Fibroblast of lung (primary cell): ENCODE measurements at places on chromosomes 16 and 17. TPM values are rescaled to one million over a fixed set of nuclear protein-coding genes. Genes with fewer than 3 reads are reported as not detected.

DNA sequence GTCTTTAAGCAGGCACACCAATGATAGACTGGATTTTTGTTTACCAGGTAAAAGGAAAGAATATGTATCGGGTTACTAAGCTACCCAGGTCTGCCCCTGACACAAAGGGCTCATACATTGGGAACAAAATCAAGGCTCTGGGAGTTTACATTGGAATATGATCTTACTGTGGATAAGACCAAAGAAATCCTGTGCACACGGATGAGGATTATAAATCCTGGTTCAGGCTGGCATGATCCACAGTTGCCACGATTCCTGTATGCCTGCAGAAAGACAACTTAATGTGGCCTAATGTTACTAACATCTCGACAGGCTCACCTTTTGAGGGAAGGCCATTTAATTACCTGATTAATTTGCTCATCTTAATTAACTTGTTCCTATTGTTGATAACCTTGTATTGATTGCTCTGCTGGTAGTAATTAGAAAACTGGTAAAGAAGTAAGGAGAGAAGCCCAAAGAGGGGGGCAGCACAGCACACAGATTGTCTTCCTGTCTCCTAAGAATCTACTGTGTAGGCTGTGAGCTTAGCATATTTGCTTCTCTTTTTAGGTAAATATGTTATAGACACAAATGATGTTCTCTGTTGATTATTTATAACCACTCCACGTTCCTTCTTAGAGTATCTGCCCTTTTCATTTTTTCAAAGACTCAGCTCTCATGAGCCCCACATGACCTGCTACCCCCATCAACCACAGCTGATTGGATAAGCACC lies 51.0 kb upstream of the TOX3 start:
- H3K27me3 ChIP-seq, result no peaks in the 10 kb centered on the region
- no peaks in the 10 kb centered on the region for H3K4me1 ChIP-seq
- H3K36me3 ChIP-seq, result no peaks in the 10 kb centered on the region
- DNase-seq, result no peak

DNA sequence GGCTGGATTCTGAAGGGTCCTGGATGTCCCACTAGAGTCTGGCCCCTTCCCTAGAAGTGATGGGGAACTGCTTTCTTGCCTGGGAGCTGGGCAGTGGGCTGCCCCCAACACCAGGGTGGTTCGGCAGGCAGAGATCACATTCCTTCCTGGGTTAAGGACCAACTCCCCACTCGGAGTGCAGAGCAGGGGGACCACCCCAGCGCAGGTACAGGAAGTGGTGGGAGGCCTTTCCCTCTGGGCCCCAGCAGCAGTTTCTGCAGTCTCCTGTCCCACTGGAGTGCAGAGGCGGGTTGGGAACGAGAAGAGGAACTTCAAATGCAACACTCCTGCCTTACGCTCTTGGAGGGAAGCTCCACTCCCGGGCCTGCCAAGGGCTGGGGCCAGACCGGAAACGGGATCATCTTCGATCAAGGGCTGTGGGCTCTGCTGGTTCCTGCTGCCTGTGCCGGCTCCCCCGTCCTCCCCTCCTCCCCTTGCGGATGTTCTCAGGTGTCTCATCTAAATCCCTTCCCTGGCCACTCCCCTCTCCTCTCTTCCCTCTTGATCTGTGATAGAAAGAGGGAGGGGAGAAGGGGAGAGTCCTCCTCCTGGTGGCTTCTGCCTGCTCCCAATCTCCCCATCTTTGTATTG lies 9.0 kb upstream of the NGFR start:
- DNase-seq, result no peak
- H3K27ac ChIP-seq, result no peak overlapping the region
- H3K27me3 ChIP-seq, result peaks cover 22% of the 10 kb centered on the region
- H3K4me3 ChIP-seq, result no peak overlapping the region

DNA sequence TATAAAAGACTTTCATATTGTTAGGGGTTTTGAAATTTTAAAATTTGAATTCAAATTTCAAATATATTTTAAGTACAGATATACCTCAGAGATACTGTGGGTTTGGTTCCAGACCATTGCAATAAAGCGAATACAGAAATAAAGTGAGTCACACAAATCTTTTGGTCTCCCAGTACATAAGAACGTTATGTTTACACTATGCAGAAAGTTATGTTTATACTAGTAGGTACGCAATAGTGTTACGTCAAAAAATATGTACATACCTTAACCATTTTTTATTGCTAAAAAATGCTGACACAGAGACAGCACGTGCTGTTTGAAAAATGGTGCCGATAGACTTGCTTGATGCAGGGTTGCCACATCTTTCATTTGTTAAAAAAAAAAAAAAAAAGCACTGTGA lies 19.7 kb downstream of the NUP88 start:
- H3K4me3 ChIP-seq, result no peak overlapping the region
- H3K27ac ChIP-seq, result no peak overlapping the region
- H3K36me3 ChIP-seq, result peaks cover 8% of the 10 kb centered on the region

GRCh38 chr17:17525311-17525710 lies 29.1 kb upstream of the RASD1 start:
- H3K4me1 ChIP-seq, result no peaks in the 10 kb centered on the region
- no peaks in the 10 kb centered on the region for H3K27me3 ChIP-seq
- H3K4me3 ChIP-seq, result no peak overlapping the region
- DNase-seq, result no peak

- H3K36me3 ChIP-seq, result no peaks in the 10 kb centered on the region
- no peaks in the 10 kb centered on the region for H3K27me3 ChIP-seq
- H3K4me1 ChIP-seq, result no peaks in the 10 kb centered on the region
- no peak for DNase-seq
- H3K4me3 ChIP-seq, result no peak overlapping the region
These were observed 22.8 kb downstream of the IRX5 start for GRCh38 chr16:54953461-54953860.

GRCh38 chr17:38724337-38724988 lies 5.7 kb upstream of the CISD3 start:
- H3K36me3 ChIP-seq, result peaks cover 12% of the 10 kb centered on the region
- no peak overlapping the region for H3K4me3 ChIP-seq
- no peaks in the 10 kb centered on the region for H3K27me3 ChIP-seq
- H3K4me1 ChIP-seq, result no peaks in the 10 kb centered on the region
- H3K27ac ChIP-seq, result no peak overlapping the region

STH gene
- not detected in 2 replicates for total RNA-seq
